ENCODE measurements at places on chromosomes 2 and 18.

DNA sequence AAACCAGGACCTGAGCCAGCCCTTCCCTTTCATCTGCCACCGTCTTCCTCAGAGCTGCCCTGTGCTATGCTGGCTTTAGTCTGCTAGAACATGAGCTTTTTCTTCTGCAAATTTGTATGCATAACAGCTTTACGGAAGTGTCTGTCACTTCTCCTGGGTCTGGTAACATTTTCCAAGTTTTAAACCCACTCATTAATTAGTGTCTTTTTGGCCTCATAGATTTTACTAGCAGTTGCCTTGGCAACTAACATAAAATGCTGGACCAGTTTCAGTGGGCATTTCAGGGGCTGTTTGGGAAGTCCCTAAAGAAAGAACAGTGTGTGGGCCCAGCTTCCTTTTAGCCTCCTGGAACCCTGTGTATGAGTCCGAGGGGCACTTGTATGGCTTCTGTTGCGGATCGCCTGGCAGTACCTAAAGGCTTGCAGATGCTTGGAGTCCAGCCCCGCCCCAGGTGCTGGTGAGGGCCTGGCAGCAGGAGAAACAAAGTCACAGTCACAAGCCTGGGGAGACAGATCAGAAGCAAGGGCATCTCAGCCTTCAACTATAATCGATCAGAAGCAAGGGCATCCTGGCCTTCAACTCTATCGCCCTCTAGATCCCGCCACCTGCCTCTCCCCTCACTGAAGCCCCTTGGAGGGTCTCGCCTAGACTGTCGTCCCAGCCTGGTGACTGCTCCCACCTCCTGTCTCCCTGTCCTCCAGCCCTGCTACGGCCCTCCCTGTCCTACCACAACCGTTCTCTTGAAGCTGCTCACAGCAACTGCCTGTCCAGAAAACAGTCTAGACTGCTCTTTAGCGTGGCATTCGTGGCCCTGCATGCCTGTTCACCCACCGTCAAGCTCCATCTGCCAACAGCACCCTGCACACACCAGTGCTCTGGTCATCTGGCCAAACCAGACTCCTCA lies 36.8 kb upstream of the MAPRE3 start:
- no peak for DNase-seq

- DNase-seq, result no peak
Observed at GRCh38 chr18:78505851-78506461, 473.7 kb upstream of the SALL3 start.

GRCh38 chr2:2649109-2650072 lies 318.3 kb upstream of the MYT1L start:
- no peak for DNase-seq

DNA sequence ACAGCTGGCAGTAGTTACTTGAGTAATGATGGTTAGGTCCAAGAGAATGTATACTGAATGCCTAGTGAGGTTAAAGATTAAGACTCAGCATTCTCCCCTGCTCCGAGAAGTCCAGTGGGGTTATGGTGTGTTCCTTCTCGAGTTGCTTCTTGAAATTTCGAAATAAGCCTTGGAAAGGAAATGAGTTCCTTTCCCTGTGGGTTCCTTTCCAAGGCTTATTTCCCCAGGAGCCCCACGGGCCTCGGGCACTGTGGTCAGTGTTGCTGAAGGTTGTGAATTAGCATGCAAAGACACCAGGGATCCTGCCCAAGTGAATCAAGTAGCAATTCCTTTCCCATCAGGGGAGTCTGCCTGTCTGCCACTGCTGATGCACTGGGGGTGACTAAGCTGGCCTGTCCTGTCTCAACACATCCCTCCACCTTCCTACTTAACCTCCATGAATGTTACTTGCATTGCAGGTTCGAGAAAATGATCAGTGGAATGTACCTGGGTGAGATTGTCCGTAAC lies 53.6 kb downstream of the HK2 start:
- no peak for DNase-seq

DNA sequence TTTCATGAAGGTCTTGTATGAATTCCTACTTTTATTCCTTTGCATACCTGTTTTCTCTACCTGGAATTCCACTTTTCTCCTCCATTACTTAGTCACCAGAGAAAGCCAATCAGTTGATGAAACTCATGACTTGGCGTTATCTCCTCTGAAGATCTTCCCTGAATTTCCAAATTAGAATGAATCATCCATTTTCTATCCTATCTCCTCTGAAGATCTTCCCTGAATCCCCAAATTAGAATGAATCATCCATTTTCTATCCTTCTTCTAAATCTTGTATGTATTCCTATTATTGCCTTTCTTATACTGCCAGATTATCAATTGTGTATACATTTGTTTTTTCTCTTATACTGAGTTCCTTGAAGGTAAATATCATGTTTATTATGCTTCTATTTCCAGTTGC lies 440.4 kb downstream of the CCDC85A start:
- no peak for DNase-seq

DNA sequence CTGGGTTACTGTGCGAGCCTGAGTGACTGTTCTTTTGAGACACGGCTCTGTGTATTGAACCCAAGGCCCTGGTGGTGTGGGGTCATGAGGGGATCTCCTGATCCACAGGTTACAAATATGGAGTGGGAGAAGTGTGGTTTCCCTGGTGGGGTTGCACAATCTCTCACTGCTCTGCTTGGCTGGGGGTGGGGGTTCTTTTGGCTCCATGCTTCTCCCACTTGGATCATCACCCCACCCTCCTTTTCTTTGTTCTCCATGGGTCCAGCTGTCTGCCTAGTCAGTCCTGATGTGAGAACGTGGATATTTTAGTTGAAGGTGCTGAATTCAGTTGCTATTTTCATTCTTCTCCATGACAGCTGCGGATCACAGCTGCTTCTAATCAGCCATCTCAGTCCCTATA lies 37.8 kb downstream of the AGPS start:
- DNase-seq, result no peak

GRCh38 chr2:202204855-202205254 lies 33.5 kb downstream of the SUMO1 start:
- no peak for DNase-seq

DNA sequence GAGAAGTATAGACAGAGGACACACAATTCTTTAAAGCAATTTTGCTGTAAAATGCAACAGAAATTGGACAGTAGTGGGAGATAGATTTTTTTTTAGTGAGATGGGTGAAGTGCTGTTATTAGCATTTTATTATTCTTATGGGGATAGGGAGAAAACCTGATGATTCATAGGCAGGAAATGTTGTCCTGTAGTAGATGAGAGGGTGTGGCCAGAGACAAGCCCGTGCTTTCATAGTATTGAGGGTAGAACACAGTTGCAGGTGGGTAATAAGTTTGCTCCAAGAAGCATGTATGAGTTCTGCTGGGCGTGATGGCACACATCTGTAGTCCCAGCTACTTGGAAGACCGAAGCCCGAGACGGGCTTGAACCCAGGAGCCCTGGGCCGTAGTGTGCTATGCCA lies 128.3 kb upstream of the ARHGAP28 start:
- no peak for DNase-seq

DNA sequence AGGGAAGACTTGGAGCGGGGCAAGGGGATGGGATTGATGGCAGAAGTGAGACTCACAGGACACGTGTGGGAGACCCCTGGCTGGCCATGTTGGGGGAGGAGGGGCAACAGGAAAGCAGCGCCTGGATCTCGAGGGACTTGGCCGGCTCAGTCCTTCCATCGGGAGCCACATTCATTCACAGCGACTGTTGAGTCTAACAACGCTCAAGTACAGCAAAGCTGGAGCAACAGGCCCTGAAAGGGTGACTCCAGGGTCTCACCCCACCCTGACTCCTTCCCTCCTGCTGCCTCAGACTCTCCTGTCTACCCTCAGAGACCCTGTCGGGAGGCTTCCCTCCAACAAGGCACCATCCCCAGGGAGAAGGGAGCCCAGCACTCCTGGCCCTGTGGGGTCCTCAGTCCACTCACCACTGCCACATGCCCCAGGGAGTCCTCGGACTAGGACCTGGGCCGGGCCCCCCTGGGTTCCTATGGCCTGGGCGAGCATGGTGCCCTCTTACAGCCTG lies 14.8 kb upstream of the ALPI start:
- no peak for DNase-seq

- peak; percentile 83 for DNase-seq
Observed at GRCh38 chr2:105396254-105397024, 2.4 kb downstream of the FHL2 start.
